ENCODE measurements at places on chromosomes 11 and 22.

GRCh38 chr11:77071077-77071476, 4.3 kb downstream of the CAPN5 start:
- DNase-seq, result no peak

GRCh38 chr11:19394525-19395016, 153.8 kb upstream of the E2F8 start:
- no peak for DNase-seq

DNA sequence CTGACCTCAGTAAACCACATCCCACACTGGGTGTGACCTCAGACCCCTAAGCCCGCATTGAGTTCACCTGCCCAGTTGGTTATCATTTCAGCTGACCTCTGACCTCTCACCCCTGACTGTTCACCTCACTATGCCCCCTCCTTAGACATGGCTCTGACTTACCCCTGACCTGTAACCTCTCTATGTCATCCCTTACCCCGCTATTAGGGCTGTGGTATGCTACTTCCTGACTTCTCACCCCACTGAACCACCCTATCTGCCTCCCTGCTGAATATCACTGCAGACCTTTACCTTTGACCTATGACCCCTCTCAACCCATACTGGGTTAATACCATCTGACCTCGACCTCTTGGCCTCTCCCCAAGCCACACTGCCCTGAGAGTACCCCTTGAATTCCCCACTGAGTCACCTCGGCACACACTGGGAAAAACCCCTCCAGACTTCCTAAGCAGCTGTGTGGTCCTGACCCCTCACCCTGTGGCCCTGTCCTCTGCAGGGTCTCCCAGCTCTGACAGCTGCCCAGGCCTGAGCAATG, 8.3 kb downstream of the PLCB3 start:
- DNase-seq, result no peak

DNA sequence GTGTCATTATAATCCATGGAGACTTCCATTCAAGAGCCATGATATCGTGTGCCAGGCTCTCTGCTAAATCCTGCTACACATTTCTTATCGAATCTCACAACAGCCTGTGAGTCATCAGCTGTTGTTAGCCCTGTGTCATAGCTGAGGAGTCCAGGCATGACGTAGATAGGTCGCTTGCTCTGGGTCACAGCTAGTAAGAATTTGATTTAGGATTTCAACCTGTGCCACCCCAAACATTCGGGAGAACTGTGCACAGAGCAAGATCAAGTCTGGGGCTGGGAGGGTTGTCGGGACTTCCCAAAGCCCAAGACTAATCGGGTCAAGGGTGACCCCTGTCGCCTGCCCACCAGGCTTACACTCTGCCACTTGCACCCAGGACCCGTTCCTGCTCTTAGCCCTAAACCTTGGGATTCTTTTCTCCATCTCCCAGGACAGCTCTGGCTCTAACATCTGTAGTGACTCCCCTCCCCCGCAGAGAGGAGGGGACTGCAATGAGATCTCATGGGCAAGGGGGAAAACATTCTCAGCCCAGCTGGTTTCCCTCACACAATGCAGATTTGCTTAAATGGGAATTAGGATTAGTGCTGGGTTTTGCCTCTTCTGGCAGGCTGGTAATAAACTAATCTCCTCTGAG, 34.3 kb downstream of the TSPAN18 start:
- DNase-seq, result no peak

GRCh38 chr22:33325232-33326004, 267.2 kb upstream of the SYN3 start:
- no peak for DNase-seq

- DNase-seq, result no peak
These were observed 115.5 kb downstream of the UVRAG start for GRCh38 chr11:75930534-75930933.

DNA sequence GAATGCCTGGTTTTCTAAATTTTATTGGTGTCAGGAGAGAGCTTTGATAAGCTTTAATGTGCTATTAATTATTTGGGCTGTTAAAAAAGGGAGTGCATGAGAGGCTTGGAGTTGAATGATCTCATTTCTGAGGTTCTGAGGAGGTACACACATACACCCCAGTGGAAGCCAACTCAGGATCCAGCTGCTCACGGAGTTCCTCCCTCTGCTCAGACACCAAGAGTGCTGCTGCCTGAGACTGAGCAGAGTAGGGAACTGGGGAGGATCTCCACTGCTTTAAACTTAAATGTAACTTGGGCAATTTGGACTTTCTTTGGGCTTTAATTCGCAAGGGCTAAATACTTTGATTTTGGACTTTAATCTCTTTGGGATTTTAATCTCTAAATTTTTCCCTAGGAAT, 414.4 kb upstream of the CADM1 start:
- DNase-seq, result no peak

GRCh38 chr22:41512421-41513194, 31.7 kb downstream of the POLR3H start:
- DNase-seq, result no peak

- DNase-seq, result no peak
These were observed 5.0 kb upstream of the FERMT3 start for GRCh38 chr11:64201543-64201942.

DNA sequence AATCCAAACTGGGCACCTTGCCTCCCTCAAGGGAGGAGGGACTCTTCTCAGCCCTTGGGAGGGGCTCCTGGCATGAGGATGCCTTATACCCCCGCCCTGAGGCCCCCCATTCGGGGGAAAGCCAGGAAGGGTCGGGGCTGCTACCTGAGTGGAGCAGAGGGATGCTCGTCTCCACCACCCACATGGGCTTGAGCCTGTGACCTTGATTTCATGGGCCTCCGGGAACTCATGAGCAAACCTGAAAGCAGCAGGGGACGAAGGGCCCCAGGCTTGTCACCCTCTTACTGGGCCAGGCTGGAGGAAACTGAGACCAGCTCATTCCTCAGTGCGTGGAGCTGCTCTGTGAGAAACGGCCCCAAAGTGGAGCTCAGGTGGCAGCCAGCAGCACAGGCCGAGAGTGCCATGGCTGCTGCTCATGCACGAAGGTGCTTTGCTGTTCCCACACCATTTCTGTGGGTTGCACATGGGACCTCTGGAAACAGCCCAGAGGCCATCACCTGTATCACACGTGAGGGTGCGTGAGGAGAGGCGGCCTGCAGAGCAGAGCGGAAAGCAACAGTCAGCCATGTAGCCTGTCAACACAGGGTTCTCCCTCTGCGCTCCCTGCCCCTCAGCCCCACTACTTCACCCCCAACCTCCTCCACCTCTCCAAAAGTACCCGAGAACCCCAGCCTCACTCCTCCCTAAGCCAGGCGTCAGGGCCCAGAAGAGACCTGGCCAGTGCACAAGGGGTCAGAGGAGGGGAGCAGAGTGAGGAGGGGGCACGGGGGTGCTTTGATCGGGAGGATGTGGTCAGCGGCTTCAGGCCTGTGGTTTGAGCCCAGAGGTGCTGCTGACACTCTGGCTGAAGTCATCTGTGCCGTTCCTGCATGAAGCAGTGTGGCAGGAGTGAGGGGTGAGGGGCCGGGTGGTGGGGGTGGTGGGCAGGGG, 14.1 kb upstream of the IL2RB start:
- no peak for DNase-seq

DNA sequence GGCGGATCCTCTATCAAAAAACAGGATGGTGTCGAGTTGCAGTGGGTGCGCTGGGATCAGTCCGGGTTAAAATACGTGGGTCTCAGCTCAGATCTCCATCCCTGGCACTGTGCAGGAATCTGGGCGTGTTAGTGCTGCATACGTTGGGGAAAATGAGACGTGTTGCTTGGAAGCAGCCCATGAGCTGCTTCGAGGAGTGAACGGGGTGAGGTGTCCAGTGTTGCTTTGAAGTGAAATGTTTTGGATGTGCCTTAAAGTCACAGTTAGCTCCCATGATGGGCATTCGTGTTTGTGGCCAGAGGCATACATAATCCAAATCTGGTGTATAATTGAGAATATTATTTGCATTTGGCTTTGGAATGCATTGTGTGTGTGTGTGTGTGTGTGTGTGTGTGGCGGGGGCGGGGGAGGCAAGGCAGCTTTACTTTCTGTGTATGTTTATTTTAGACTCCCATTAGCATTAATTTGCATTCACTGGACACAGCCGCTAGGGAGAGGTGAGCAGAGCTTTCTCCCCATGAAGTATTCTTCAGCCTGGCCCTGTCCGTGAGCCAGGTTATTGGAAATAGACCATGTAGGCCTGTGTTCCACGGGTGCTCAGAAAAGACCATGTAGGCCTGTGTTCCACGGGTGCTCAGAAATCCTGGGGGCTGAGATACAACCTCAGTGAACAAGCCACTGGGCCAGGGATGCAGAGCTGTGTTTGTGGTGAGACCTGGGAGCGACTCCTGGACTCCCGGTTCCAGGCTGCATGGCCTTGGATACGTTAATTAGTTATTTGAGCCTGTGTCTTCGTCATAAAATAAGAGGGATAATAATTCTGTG, 134.6 kb downstream of the ST3GAL4 start:
- no peak for DNase-seq

DNA sequence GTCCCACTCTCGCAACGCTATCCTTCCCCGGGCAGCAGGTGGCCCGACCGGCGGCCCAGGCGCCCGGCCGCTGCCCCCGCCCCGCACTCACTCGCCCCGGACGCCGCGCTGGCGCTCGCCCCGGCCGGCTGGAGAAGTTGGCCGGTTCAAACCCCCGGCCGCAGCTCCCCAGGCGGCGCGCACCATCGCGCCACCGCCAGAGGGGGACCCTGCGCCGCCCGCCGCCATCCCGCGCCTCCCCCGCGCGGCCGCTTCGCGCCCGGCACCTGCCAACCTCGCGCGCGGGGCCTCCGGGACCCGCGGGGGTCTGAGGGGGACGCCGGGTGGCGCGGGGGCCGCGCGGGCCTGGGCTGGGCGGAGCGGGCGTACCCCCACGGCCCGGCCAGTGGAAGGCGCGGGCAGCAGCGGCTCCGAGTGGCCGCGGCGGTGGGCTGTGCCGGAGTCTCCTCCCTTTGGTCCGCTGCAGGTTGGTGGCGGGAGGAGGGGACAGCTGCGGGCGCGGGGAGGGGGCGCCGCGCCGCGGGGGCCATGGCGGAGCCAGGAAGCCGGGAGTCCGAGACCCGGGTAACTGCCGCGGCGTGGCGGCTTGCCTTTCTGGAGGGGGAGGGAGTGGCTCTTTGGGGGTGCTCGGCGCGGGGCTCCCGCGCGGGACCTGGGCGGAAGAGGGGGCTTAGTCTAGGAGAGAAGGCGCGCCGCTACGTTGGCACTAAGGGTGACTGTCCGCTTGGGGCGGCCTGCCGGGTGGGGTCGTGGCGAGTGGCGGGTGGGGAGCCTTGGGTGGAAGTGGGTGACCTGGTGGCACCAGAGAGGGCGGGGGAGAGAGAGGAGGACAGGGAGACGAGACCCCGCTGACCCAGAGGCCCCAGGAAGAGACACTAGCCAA, at the start of the genes MPST and TST:
Gene MPST, plus strand, starts transcription at position 434 of the 883 bp plus-strand sequence. Its CDS starts 95 bp downstream, at position 529.
Gene TST, minus strand, starts transcription at position 139 of the 883 bp plus-strand sequence. CDS start 715 bp downstream, outside the sequence.
- DNase-seq, result no peak

GRCh38 chr11:115505175-115505574, 960 bp upstream of the CADM1 start:
- no peak for DNase-seq

DNA sequence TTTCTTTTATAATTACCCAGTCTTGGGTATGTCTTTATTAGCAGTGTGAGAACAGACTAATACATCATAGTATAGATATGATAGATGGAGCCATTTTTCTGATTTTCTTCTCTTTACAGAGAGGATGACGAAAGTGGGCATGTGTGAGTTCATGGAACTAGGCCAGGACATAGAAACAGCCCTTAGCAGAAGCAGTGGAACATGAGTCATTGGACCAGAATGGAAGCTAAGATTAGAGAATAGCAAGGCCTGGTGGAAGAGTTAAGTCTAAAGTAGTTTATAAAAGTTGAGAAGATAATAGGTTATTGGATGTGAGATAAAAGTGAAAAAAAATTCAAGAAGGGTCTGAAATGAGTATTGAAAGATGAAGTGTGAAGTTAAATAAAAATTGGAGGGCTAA, 97.0 kb upstream of the MPPED2 start:
- no peak for DNase-seq

DNA sequence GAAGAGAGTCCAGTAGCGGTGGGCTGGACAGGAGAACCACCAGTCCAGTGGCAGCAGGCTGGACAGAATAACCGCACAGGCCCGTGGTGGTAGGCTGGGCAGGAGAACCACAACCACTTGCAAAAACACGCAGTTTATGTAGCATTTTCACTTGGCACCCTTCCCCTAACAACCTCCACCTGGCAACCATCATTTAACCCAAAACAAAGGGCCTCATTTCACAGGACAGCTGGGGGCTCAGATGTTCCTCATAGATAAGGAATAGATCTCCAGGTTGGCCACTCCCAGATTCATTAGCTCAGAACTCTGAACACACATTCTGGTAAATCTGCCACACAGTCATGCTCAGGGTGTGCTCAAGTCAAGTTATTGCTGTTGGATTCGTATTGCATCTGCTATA, 41.2 kb downstream of the SYTL2 start:
- no peak for DNase-seq

- DNase-seq, result no peak
These were observed 244.7 kb downstream of the SOX6 start for GRCh38 chr11:16111690-16112089.

- no peak for DNase-seq
These were observed 1.7 kb upstream of the LINC01488 start for GRCh38 chr11:69479591-69480271.

- no peak for DNase-seq
These were observed 123.4 kb downstream of the DSCAML1 start for GRCh38 chr11:117673602-117674001.

GRCh38 chr11:86660088-86660487, 12.3 kb downstream of the ME3 start:
- DNase-seq, result no peak

- no peak for DNase-seq
These were observed 142.7 kb downstream of the FBXO7 start for GRCh38 chr22:32617271-32617670.

GRCh38 chr11:75199412-75199955, 41.1 kb upstream of the TPBGL start:
- no peak for DNase-seq

GRCh38 chr11:111443640-111444039, 64.6 kb upstream of the POU2AF1 start:
- DNase-seq, result no peak

GRCh38 chr11:94513091-94513490, 830 bp downstream of the C11orf97 start:
- no peak for DNase-seq

- no peak for DNase-seq
These were observed 298.8 kb downstream of the SWAP70 start for GRCh38 chr11:9962722-9963121.

GRCh38 chr11:31397239-31397834, 27.7 kb downstream of the DNAJC24 start:
- no peak for DNase-seq

GRCh38 chr11:46249938-46250744, 27.3 kb upstream of the CREB3L1 start:
- no peak for DNase-seq

- no peak for DNase-seq
These were observed 3.4 kb downstream of the CTSF start for GRCh38 chr11:66564984-66565383.

DNA sequence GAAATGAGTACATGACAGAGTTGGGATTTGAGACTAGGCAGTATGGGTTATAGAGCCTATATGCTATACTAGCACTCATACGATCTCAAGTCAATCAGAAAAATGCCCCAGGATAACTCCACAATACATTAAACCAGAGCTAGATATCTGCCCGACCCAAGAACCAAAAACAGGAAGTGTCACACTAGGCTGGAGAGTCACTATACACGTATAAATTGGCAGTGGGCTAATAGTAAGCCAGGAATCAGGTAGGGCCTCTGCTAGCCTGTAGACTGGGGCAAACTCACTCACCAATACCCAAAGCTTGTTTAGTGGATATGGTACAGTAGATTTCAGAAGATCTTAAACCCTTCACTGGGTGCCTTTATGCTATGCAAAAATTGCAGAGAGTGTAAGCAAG, 16.2 kb upstream of the EIF4G2 start:
- DNase-seq, result no peak
